ENCODE measurements at places on chromosomes 4 and X. TPM values are rescaled to one million over a fixed set of nuclear protein-coding genes. Genes with fewer than 3 reads are reported as not detected.

DNA sequence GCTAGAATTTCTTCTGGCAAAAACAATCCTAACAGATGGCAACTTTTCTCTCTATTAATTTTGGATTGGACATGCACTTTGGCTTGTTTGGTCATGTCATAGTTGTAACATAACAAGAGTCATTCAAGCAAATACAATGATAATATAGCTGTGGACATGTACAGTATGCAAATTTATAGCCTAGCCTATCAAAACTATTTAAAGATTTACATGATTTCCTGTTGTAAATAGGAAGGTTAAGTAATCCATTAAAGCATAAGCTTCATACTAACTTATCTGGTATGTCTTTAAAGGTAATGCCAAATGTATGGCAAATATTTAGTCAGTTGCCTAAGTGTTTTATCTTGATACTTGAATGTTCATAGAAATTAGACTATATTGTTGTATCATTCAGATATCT lies 45.3 kb downstream of the RPA4 start:
- DNase-seq, result no peak

The PF4V1 gene
- polyA plus RNA-seq, result not detected

- no peak for DNase-seq
These were observed 251.4 kb upstream of the POF1B start for GRCh38 chrX:85630901-85631300.

The BGN gene
- polyA plus RNA-seq, result 21.4 TPM

GRCh38 chrX:123713841-123714240 lies 19.0 kb downstream of the THOC2 start:
- peak; percentile 3 for DNase-seq

- peak; percentile 11 for DNase-seq
These were observed 10.3 kb downstream of the GNL3L start for GRCh38 chrX:54540289-54540688.

The COL25A1 gene
- 0.01 TPM for polyA plus RNA-seq

- DNase-seq, result no peak
These were observed 262.7 kb downstream of the DHX15 start for GRCh38 chr4:24321616-24322015.

DNA sequence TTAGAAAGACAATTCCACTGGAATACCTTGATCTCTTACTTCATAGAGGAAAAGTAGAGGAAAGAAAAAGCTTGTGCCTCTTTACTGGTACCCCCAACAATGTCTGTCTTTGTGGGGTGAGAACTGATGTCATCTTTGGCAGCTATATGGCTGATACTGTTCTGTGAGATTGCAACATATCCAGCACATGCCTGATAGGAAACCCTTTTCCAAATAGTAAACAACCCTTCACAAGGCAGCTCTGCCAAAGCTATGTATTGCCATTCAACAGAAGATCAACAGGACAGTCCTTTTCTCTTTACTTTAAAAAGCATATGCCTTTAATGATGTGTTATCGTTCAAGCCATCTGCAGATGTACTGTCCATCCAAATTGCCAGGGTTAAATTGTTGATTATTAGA lies 105.9 kb downstream of the IL1RAPL1 start:
- no peak for DNase-seq

DNA sequence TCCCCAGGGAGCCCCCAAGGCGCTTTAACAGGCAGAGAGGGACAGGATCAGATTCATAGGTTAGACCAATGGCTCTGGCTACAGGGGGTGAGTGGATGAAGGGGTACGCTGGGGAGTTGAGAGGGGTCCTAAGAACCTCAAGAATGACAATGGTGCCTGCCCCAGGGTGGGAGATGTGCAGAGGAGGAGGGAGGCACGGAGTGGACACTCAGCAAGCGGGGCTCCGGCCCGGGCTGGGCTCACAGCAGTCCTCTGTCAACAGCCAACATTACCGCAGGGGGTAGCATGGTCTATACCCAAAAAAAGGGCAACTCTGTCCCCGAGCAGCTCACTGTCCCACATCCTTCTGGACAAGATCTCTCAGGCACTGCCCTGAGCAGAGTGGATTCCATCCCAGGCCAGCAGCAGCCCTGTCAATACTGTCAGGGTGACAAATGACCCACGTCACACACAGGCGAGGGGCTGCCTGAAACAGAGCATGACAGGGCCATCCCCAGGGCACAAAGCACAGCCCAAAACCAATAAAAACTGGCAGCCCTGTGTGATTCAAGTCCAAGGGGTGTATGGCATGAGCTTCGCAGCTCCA lies 47.7 kb upstream of the PPP2R2C start:
- DNase-seq, result no peak

DNA sequence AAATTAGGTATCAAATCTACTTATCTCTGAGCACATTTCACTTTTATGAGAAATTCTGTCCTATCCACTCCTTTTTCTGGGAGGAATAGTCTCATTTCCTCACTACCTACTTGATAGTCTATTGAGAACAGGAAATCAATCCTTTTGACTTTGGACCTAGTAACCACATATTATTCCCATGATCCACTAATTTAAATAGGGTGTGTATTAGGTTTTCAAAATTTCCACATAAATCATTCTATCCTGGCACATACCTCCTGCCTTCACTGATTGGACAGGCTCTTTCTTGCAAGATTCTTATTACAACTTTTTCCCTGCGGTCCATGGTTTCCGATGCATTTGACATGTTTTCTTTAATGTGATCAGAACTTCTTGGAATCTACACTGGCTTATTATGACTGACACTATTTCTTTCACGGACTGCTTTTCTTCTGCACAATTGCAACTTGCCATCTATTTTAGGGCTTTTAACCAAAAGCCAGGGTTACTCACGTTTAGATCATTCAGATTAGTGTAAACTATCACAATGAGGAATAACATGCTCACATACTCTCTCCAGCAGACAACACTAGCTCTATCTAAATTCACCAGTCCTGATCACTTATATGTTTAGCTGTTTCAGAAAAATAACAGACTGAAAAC lies 419.9 kb upstream of the SLIT2 start:
- peak; percentile 71 for DNase-seq

DNA sequence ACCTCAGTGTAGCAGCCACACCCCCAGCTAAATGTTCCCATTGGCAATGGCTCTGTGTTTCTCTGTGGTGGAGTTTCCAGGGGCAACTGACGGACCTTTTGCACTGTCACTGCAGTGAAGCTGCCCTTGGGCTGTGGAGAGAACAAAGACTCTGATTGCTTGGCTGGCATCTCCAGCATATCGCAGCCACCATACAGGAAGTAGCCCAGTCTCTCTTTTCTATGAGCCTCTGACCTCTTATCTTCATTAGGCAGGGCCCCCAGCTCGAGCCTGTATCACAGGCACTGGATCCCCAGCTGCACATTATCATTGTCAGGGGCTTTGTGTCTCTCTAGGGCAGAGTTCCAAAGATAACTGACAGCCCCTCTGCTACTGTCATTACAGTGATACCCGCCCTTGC lies 483.5 kb downstream of the ARAP2 start:
- DNase-seq, result no peak

The KIAA0232 gene
- polyA plus RNA-seq, result 12.3 TPM

The MYOZ2 gene
- polyA plus RNA-seq, result 0.59 TPM

- no peak for DNase-seq
These were observed 35.6 kb downstream of the STEEP1 start for GRCh38 chrX:119529345-119530276.

DNA sequence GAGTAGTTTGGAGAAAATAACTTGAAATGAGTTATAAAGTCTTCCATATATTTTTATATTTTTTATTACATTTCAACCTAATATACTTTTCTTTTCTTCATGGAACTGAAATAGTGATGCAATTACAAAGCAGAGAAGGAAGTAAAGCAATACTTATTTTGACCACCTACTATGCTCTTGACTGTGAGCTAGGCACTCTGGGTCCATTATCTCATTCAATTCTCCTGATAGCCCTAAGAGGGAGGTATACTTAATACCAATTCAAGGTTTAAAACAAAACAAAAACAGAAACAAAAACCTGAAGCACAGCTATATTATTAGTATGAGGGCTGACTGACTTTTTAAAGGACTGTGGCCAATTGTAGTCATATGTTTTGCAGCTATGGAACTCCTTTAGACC lies 193.5 kb downstream of the MAD2L1 start:
- no peak for DNase-seq

The FREM3 gene
- polyA plus RNA-seq, result not detected

DNA sequence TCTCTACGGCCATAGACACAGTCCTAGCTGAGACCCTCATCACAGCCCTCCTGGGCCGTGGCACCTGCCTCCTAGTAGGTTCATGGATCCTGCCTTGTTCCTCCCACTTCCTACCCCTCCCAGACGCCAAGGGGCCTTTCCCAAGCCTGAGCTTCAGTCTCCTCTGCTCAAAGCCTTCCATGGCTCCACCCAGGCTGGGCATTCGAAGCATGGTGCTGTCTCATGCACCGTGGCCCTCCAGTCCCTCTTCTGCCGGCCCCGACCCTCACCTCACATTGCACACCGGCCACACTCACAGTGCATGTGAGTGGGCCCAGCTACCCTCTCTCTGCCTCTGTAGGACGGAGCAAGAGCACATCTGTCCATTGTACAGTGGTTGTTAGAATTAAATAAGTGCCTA lies 21.7 kb upstream of the KIAA0232 start:
- no peak for DNase-seq

DNA sequence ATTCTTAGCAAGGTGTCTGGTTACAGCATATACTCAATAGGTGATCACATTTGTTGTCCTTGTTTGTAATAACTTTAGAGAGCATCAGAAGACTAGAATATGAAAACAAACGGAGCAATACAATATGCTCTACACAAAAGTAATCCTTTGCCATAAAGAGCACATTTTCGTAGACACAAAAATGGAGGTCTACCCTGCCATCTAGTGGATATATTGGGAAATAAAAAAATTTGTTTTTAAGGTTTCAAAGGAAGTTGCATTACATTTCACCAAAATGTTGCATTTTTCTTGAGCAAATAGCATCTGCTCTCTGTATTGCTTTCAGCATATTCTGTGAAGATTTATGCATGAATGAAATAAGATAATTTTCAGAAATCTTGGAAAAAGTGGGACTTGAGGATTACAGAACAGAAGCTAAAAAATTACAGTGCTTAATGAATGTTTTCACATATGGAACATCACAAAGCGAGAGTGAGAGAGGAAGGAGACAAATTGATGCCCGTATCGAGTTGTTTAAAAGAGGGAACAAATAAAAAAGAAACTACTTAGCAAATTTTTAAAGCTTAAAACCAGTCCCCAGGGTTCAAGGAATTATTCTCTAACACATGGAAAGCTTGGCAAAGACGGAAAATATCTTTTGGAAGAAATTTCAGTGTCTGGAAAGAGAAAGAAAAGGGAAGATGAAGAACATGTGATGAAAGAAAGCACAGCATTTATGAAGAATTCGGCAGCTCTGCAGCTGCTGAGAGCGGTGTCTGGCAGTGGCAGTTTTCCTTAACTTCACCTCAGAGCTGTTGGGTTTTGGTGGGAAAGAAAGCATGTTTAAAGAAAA lies 390.1 kb downstream of the ANKRD50 start:
- peak; percentile 73 for DNase-seq

The CXCL11 gene
- polyA plus RNA-seq, result 0.03 TPM

The H2BW2 gene
- not detected for polyA plus RNA-seq

DNA sequence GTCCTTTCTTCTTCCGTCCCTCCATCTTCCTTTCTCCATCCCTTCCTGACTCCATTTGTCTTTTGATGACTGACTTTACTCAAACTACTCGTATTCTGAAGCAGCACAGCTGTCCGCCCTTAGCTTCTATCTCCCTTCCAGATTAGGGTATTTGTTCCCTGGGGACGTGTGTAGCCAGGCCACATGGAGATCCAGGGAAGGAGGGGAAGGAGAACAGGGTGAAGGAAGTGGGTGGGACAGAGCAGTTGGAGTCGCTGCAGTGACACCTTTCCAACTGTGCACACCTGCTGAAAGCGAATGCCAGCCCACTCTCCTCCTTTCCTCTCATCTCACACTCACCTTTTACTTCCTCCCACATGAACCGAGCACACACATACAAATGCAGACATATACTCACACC lies 323.8 kb downstream of the DCTD start:
- no peak for DNase-seq

DNA sequence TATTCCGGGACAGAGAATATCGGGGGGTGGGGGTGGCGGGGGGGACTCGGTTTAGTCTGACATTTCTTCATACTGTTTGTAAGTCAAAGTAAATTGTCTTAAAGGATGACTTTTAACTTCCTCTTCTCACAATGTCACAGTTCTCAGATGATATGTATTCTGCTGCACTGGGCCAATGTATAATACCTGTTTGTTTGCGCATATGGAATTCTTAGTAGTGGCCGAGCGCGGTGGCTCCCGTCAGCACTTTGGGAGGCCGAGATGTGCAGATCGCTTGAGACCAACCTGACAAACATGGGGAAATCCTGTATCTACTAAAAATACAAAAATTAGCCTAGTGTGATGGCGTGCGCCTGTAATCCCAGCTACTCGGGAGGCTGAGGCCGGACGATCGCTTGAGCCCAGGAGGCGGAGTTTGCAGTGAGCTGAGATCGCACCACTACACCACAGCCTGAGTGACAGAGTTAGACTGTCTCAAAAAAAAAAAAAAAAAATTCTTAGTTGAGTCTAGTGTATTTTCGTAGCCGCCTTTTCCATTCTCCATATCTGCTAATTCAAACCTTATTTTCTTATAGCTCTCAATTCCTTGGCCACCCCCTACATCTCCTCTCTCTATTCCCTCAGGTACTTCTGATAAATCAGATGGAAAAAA lies 851 bp downstream of the POLR2B start:
- no peak for DNase-seq

DNA sequence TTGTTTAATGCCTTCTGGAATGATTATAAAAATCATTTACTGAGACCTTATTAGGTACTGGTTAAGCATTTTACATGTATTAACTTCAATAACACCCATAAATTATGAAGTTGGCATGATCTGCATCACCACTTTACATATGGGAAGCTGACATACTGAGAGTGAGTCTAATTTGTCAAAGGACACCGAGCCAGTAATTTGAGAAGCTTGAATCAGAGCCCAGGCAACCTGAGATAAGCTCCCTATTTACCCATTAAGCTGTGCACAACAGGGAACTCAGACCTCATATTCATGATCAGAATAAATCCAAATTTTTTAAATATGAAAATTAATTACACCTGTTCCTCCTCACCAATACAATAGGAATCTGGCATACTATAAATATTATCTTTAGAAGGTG lies 247.9 kb upstream of the EPHA5 start:
- no peak for DNase-seq

- DNase-seq, result peak; percentile 45
These were observed 351.6 kb downstream of the PCDH7 start for GRCh38 chr4:31071508-31072486.

The PPBP gene
- polyA plus RNA-seq, result not detected

GRCh38 chr4:153643406-153644383 lies 40.4 kb upstream of the TLR2 start:
- DNase-seq, result peak; percentile 60

GRCh38 chrX:55619547-55619946 lies 3.7 kb upstream of the FOXR2 start:
- no peak for DNase-seq

GRCh38 chrX:103584596-103584995 lies 719 bp upstream of the TCEAL4 start:
- DNase-seq, result peak; percentile 15

The LANCL3 gene
- 0.02 TPM for polyA plus RNA-seq

The SYN1 gene
- 1.4 TPM for polyA plus RNA-seq

The NR3C2 gene
- 9.9 TPM for polyA plus RNA-seq

The IL2RG gene
- not detected for polyA plus RNA-seq

GRCh38 chr4:99856166-99856565 lies 38.1 kb downstream of the LAMTOR3 start:
- DNase-seq, result peak; percentile 63

The EIF4E gene
- 124 TPM for polyA plus RNA-seq

The ADAM29 gene
- polyA plus RNA-seq, result not detected

The RNF212 gene
- polyA plus RNA-seq, result 1.2 TPM

The HSFX1 gene
- polyA plus RNA-seq, result 0.15 TPM

GRCh38 chr4:94403751-94404150 lies 48.0 kb upstream of the PDLIM5 start:
- no peak for DNase-seq

Measured in fibroblast of lung (primary cell).